CD4-positive, alpha-beta memory T cell (primary cell): ENCODE measurements at places on chromosomes 3 and 15. TPM values are rescaled to one million over a fixed set of nuclear protein-coding genes. Genes with fewer than 3 reads are reported as not detected.
A peak's percentile ranks its signal among the peaks of the same experiment; 100 is the strongest.

ITIH4 gene
- total RNA-seq: 50.5 TPM

ACSBG1 gene
- not detected for total RNA-seq

SLC12A1 gene
- not detected for total RNA-seq

ANKUB1 gene
- total RNA-seq: not detected

VILL gene
- total RNA-seq: 43.4 TPM

DBR1 gene
- 34.2 TPM for total RNA-seq

DUOXA2 gene
- not detected for total RNA-seq

ANKRD63 gene
- not detected for total RNA-seq

CX3CR1 gene
- total RNA-seq: 0.29 TPM

TEX55 gene
- not detected for total RNA-seq

GRCh38 chr15:56342653-56343052, 22.6 kb upstream of the TEX9 start:
- H3K36me3 ChIP-seq: no peaks in the 10 kb centered on the region
- DNase-seq: no peak
- H3K27ac ChIP-seq: no peak overlapping the region
- no peaks in the 10 kb centered on the region for H3K27me3 ChIP-seq
- no peaks in the 10 kb centered on the region for H3K4me1 ChIP-seq

DNA sequence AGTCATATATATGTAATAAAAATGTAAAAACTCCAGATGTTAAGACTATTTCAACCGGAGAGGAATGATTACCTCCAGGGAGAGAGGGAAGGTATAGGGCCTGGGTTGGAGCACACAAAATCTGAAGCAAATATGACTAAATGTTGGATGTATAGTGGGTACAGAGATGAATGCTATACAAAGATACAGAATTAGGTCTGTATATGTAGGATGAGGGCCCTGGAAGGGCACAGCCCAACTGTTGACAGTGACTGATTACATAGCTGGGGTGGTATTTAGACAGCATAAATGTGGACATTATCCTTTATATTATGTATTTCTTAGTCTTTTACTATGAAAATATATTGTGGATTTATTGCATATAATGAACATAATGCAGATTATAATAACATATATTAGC, 94.4 kb upstream of the SPATA12 start:
- H3K27ac ChIP-seq: no peak overlapping the region
- DNase-seq: no peak
- H3K4me3 ChIP-seq: no peak overlapping the region
- H3K4me1 ChIP-seq: no peaks in the 10 kb centered on the region

DNA sequence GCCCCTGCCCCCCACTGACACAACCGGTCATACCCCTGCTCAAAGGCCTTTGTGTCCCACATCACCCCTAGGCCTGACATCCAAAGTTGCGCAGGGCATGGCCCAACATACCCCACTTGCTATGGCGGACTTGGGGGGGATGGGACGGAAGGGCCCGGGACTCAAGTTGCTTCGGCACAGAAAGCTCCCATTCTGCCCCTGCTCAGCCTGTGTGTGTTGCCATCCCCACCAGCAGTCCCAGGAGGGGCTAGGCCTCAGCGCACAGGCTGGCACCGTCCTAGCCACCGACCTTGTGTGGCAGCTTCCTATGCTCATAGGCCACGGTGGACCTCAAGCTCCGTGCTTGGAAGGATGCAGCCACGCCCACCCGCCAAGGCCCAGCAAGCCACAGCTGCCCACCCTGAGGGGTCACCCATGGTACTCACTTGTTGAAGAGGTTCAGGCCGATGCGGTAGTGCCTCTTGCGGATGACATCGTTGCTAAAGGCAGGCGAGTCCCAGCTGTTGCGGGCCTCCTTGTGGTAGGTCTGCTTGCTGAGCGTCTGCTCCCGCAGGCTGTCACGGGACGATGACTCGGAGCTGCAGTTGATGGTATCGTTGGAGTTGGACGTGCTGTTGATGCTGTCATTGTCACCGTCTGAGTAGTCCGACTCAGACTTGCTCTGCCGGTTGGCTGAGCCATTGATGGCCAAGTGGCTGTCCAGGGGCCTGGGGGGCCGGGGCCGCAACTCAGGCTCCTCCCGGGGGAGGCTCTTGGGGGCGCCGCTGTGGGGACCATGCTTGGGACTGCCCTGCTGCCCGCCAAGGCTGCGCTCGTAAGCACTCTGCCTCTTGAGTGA, 93.9 kb upstream of the RPL32 start:
- H3K27ac ChIP-seq: no peak overlapping the region
- H3K27me3 ChIP-seq: no peaks in the 10 kb centered on the region
- H3K36me3 ChIP-seq: peaks cover 92% of the 10 kb centered on the region

DNA sequence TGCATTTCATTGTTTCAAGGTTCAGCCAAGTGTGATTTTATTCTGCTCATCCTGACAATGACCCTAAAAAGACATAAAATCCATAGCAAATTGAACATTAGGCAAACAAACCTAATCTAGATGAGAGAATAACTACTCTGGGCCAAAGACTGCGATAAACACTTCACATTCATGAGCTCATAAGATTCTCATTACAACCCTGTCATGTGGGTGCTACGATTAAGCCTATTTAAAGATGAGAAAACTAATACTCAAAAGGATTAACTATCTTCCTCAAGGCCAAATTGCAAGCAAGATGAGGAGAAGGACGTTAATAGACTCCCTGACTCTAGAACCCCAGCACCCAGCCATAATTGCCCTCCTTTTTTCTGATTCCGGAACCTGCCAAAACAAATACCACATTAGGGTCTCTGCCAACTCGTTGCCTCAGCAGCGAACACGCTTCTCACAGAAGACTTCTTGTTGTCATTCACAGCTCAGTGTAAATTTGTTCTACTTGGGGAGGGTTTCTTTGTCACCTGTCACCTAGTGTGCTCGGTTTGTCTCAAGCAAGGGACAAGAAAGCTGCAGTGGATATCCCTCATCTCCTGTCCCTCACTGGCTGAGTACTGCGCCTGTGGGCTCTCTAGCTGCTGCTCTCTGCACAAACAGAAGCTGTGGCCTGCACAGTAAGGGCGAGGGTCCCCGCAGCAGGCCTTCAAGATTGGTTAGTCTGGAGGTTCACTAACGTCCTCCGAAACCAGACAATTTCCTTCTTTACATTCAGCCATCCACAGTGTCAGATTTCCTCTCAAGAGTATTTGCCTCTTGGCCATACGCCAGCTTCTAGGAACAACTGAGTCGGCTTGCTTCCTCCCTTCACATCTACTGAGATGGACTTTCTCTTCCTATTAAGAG, 200.0 kb upstream of the UBE2E2 start:
- H3K27me3 ChIP-seq: no peaks in the 10 kb centered on the region
- no peak overlapping the region for H3K27ac ChIP-seq
- H3K4me3 ChIP-seq: no peak overlapping the region
- no peak for DNase-seq

GRCh38 chr3:123371859-123372685, 76.8 kb downstream of the ADCY5 start:
- H3K36me3 ChIP-seq: no peaks in the 10 kb centered on the region
- DNase-seq: no peak
- H3K27me3 ChIP-seq: no peaks in the 10 kb centered on the region
- no peaks in the 10 kb centered on the region for H3K4me1 ChIP-seq

- no peak for DNase-seq
- H3K27me3 ChIP-seq: no peaks in the 10 kb centered on the region
- H3K4me1 ChIP-seq: peaks cover 23% of the 10 kb centered on the region
- H3K27ac ChIP-seq: no peak overlapping the region
- no peaks in the 10 kb centered on the region for H3K36me3 ChIP-seq
Measured at GRCh38 chr3:190517687-190518086, 3.8 kb downstream of the IL1RAP start.

GRCh38 chr3:122313281-122313680, 11.8 kb upstream of the CSTA start:
- peaks cover 11% of the 10 kb centered on the region for H3K4me1 ChIP-seq
- H3K36me3 ChIP-seq: no peaks in the 10 kb centered on the region
- DNase-seq: no peak
- no peak overlapping the region for H3K27ac ChIP-seq
- H3K4me3 ChIP-seq: no peak overlapping the region
- no peaks in the 10 kb centered on the region for H3K27me3 ChIP-seq

GRCh38 chr3:45441584-45442310, 53.4 kb downstream of the LARS2 start:
- no peaks in the 10 kb centered on the region for H3K27me3 ChIP-seq
- no peak for DNase-seq
- H3K27ac ChIP-seq: no peak overlapping the region
- no peaks in the 10 kb centered on the region for H3K4me1 ChIP-seq

DNA sequence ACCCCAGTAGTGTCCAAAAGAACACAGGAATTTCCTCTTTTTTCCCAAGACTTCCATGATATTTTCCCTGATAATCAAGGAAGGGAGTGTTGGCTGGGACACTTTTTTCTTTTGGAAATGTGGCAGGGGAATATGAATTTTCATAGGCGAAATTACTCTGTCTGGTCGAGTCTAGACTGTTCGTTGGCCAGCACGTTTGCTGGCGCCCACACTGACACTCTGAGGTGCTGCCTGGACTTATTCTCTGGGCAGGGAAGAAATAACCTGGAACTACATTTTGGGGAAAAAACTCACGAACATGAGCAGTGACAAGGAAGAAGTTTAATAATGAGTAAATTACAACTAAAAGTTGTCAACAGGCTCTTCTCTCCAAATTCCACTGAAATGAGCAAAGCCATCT, 209.3 kb upstream of the CTDSPL start:
- no peaks in the 10 kb centered on the region for H3K4me1 ChIP-seq
- no peaks in the 10 kb centered on the region for H3K27me3 ChIP-seq
- H3K4me3 ChIP-seq: no peak overlapping the region
- H3K27ac ChIP-seq: no peak overlapping the region

DNA sequence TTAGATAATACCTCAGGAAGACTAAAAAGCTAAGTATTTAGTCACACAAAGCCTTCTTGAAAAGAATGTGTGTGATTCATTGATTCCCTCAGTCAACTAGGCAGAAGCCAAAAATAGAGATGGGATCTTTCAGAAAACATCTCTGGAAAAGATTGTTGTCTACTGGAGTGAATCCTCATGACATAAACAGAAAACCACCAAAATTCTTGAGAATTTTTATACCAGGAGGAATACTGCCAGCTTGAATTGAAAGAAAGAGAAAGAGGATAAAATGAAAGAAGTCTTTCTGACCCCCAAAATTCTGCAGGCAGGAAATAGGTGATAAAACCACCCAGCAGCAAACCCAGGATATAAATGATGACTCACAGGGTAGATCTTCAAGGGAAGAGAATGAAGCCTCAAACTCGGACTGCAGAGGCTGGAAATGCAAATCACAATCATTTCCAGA, 363.1 kb upstream of the PLSCR5 start:
- H3K27ac ChIP-seq: no peak overlapping the region
- DNase-seq: no peak
- no peaks in the 10 kb centered on the region for H3K36me3 ChIP-seq
- no peak overlapping the region for H3K4me3 ChIP-seq
- no peaks in the 10 kb centered on the region for H3K27me3 ChIP-seq
- H3K4me1 ChIP-seq: no peaks in the 10 kb centered on the region

DNA sequence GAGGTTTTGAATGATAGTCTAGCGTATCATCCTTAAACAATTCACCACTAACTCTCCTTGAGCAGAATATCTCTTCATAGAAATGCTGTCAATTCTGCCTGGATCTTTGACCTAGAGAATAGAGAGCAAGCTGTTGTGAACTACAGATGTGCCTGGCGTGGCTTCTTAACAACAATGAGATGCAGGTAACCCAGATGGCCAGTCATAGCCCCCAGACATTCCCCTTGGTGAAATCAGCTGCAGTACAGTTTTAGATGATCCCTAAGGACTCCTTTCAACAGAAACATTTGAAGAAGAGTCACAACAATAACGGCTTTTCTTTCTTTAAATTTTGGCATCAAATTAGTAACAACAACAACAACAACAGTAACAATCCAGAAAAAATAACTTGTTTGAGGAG, 1041.3 kb downstream of the ROBO1 start:
- H3K4me3 ChIP-seq: no peak overlapping the region
- H3K27me3 ChIP-seq: no peaks in the 10 kb centered on the region
- DNase-seq: no peak
- no peak overlapping the region for H3K27ac ChIP-seq

DNA sequence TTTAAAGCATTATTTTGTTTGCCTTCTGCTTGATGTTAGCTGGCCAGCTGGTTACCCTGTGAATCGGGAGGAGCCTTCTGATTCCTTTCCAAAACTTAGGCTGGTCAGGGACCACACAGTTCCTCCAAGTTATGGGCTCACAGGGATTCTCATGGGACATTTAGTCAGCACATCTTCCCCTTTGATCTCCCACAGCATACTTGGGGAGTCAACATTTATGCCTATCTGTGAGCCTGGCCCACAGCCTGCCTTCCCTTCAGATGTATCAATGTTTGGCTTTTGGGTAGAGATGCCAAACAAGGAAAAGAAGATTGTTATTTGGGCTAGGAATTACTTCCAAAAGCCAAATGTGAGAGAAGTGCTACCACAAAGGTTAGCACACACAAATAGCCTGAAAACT, 32.6 kb upstream of the DCP1A start:
- H3K4me3 ChIP-seq: no peak overlapping the region
- no peaks in the 10 kb centered on the region for H3K36me3 ChIP-seq
- no peaks in the 10 kb centered on the region for H3K4me1 ChIP-seq
- no peak overlapping the region for H3K27ac ChIP-seq
- no peaks in the 10 kb centered on the region for H3K27me3 ChIP-seq

DNA sequence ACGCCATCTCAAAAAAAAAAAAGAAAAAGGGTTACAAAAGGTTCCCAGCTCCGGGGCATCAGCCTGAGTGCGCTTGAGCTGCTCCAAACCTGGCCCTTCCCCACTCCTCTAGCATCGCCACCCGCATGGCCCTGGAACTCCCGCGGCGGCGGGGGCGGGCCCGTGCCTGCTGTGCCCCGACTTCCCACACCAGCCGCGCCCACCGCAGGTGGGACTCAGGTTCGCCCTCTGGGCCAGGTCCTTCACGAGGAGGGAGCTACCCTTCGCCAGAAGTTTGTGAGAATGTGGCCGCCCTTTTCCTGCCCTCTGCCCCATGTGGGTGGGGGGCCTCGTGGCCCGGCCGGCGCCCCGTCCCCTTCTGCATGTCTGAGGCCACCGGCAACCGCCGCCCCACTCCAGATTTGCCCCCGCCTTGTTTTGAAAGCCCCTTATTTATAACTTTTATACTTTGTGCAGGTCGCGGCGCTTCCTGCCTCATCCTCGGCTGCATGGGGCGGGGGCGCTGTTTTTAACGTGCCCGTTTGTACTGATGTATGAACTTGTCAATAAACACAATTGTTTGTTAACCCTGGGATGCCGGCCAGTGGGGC, 507 bp upstream of the JMJD7 start:
- peaks cover 40% of the 10 kb centered on the region for H3K4me1 ChIP-seq
- H3K27me3 ChIP-seq: no peaks in the 10 kb centered on the region
- peak overlapping the region; percentile 36 for H3K4me3 ChIP-seq
- peak overlapping the region; percentile 48 for H3K27ac ChIP-seq

DNA sequence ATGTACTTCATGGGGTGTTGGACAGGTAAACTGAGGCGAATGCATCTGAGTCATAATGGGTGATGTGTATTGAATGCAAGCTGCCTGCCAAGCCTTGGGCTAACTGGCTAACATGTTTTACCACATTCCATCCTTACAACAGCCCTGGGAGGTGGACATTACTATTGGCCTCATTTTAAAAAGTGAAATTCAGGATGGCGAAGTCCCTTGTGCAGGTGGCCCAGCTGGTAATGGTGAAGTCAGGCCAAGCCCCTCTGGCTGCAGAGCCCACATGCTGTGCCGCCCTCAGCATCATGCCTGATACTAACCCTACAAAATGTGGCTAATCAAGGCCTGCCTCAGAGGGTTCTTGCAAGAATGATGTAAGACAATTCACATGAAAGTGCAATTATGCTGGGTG, 60.0 kb upstream of the CHD2 start:
- no peaks in the 10 kb centered on the region for H3K36me3 ChIP-seq
- H3K27me3 ChIP-seq: no peaks in the 10 kb centered on the region
- H3K4me3 ChIP-seq: no peak overlapping the region
- peaks cover 40% of the 10 kb centered on the region for H3K4me1 ChIP-seq
- no peak overlapping the region for H3K27ac ChIP-seq

GRCh38 chr3:121411523-121411922, 134.3 kb downstream of the POLQ start:
- no peak for DNase-seq
- H3K36me3 ChIP-seq: no peaks in the 10 kb centered on the region
- H3K4me3 ChIP-seq: no peak overlapping the region
- H3K27me3 ChIP-seq: no peaks in the 10 kb centered on the region
